Activated T-cell treated with anti-CD3 and anti-CD28 coated beads for 48 hours (primary cell): ENCODE measurements at places on chromosomes 3 and 15.

DNA sequence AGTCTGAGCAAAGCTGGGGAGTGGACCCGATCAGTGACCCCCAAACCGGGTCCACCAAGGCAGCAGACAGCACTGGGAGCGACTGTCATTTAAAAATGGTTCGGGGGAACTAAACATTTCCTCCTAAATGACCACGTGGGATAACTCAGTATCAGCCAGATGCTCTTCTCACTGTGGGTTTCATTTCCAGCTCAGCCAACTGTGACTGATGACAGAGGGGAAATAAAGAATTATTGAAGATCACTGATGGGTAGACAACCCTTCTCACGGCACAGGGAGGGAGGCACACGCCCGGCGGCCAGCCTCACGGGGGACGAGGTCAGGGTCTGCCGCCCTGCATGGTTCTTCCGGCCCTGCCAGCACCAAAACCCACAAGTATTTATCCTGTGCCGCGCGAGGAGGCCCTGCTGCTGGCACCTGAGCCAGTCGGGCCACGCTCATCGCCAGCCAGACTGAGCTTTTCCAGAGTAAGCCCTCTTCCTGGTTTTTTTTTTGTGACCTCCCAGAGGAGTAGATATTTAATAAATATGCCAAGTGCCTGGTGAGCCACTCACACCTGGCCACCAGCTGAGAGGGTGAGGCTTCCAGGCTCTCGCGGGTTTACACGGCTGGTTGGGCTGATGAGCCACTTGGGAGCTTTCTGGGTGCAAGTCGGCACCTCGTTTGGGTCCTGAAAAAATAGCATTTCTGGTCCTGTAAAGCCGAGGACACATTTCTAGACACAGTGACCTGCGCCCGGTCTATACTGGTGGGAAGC lies 6.2 kb downstream of the MELTF start:
- DNase-seq: no peak

- DNase-seq: no peak
These were observed 355.3 kb upstream of the ZNF385D start for GRCh38 chr3:22106213-22106896.

- no peak for DNase-seq
These were observed 1334.4 kb upstream of the ALCAM start for GRCh38 chr3:104032283-104032682.

GRCh38 chr15:66269326-66270090 lies 16.0 kb upstream of the MEGF11 start:
- no peak for DNase-seq
